Activated CD4-positive, CD25-positive, alpha-beta regulatory T cell treated with anti-CD3 and anti-CD28 coated beads, Interleukin-2, amount 50 U/mL, for 24 hours (primary cell): ENCODE measurements at places on chromosomes 6 and 20.

GRCh38 chr6:63549076-63549475 is 23.2 kb upstream of the LOC128125822 start:
- no peak for ATAC-seq

DNA sequence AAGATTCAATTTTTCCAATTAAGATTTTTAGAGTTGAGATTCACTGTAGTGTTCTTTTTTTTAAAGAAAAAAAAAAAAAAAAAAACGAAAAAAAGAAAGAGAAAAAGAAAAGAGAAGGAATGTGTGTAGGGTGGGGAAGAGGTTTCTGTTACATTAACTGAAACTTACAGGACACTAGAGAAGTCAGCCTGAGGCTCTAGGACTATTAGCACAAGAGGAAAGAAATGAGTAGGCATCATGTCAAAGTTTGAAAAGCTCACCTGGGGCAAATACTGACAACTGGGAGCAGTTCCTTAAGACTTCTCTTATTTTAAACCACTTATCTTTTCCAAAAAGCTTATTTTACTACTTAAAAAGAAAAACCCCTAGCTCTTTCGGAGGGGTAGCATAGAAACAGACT is 185.9 kb downstream of the DST start:
- no peak for ATAC-seq

GRCh38 chr6:158662954-158663624 is 13.2 kb downstream of the SYTL3 start:
- ATAC-seq = no peak

DNA sequence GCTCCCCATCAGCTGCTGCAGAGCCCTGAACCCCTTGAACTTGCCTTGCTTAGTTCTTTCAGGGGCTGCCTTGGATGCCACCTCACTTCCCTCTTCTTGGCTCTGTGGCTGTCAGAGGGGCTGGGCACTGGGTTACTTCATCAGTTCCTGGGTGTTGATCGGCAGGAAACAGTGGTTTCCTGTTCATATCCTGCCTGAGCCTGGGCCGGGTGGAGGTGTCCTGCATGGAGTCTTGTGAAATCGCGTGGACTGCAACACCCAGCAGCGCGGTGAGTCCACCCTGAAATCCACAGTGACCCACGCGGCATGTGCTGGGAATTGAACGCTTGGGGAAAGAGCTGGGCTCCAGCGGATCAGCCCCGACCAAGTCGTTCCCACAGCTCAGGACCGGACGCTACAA is 97.5 kb downstream of the CDH26 start:
- ATAC-seq = peak; percentile 48

- ATAC-seq = peak; percentile 22
These were observed 28.4 kb downstream of the MAP3K5 start for GRCh38 chr6:136763716-136764516.

DNA sequence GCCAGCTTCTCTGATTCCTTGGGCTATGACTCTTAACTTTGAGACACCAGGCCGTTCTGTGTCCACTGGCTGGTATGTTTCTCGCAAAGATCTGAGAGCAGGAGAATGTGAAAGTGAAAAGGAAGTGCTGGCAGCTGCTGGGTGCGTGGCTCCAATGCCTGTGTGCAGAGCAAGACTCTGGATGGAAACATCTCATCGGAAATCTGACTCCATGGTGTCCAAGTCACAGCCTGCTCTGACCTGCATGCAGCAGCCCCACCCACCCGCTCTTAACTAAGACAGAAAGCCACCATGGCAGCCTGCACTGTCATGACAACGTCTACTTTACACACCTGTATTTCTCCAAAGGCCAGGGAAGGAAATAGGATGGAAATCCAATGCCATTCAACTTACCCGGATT is 66.3 kb upstream of the MPC1 start:
- no peak for ATAC-seq

- no peak for ATAC-seq
These were observed 78.9 kb downstream of the GINS1 start for GRCh38 chr20:25486377-25486776.

- peak; percentile 79 for ATAC-seq
These were observed 17.8 kb upstream of the TAGAP start for GRCh38 chr6:159062564-159062945.

DNA sequence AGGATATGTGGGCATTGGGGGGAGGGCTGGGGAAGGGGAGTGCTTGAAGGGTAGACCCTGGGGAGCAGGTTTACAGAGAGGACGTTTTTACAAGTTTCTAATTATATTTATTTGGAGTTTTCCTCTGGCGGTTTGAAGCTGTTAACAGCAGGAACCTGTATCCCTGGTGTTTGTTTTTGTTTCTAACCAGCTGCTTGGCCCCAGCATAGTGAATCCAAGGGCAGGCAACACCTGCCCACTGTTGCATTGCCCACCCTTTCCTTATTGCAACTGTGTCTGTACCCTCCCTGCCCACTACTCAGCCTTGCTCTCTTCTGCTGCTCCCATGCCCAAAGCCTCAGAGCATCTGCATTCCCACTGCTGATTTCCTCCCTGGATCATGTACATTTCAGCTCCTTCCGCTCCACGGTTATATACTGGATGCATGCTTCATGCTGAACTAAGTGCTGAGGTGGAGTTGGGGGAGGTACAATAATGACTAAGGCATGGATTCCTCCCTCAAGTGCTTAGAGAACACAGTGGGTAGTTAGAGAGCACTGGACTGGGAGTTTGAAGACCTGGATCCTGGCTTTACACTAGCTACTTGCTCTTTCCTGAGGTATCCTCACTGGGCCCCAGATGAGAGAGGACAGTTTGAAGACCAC is 6.0 kb downstream of the SCUBE3 start:
- no peak for ATAC-seq

- no peak for ATAC-seq
These were observed 329.8 kb upstream of the SOX4 start for GRCh38 chr6:21263531-21264287.

DNA sequence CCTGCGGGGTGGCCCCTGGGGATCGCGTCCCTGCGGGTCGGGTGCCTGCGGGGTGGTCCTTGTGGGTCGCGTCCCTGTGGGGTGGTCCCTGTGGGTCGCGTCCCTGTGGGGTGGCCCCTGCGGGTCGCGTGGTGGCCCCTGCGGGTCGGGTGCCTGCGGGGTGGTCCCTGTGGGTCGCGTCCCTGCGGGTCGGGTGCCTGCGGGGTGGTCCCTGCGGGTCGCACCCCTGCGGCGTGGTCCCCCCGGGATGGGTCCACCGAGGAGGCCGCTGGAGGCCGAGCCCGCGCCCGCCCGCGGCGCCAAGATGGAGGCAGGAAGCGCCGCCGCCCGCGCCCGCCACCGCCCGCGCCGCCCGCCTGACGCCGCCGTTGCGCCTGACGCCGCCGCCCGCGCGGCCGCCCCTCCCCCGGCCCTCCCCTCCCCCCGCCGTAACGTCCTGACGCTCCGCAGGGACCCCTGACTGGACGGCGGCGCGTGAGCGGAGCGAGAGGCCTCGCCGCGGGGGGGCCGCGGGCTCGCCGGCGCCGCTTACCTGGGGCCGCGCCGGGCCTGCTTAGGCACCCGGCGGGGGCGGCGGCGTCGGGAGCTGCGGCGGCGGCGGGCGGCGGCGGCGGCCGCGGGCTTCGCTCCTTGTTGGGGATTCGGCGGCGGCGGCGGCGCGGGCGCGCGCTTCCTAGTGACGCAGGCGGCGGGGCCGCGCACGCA is at the start of gene GMEB2:
GMEB2 (minus strand) TSS at position 678 of the 705 bp plus-strand sequence. CDS start 7,704 bp downstream, outside the sequence.
- ATAC-seq = peak; percentile 57

DNA sequence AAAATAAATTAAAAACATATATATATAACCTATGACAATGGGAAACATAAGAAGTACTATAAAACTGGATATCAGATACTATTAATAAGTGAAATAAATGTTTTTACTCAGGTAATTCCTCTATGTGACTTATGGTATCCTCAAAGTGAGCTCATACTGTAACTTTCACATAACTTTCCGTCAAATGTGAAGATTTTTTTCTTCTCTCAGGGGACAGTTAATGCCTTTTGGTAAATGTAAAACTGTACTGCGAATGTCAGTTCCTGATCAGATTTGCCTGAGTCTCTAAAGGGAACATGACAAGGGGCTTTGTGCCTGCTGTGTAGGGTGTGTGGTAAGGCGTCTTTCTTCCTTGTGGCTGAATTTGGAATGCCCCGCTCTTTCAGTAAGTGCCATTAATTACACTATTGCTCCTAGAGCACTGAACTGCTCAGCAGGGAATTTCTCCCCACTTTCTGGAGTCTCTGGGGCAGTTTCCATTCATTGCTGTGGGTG is 271.8 kb downstream of the PRL start:
- ATAC-seq = no peak

DNA sequence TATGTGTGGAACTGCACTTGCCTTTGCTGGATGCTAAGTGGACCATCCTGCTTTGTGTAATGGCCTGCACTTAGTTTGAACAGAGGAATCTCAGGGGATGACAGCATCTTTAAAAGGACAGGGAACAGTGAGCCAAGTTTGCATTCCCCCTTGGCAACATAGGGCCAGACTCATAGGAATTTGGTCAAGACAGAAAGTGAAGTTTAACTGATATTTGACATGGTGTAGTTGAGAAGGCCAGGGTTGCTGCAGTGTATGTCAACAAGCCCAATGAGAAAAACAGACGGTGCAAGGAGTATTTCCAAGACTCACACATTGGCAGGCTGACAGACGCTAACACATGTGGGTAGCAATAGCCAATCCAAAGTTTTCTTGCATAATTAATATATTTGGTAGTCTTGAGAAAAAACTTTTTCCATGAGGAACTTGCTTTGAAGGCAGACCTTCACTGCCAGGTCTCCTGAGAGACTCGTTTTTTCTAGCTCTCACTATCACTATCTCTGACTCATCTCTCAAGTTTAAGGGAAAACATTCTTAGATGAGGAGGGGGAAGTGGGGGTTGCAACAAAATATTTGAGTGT is 213.8 kb downstream of the IBTK start:
- ATAC-seq = no peak

GRCh38 chr6:3422435-3423070 is 34.3 kb downstream of the SLC22A23 start:
- ATAC-seq = no peak

- ATAC-seq = no peak
These were observed 42.0 kb upstream of the OGFRL1 start for GRCh38 chr6:71246596-71246995.

DNA sequence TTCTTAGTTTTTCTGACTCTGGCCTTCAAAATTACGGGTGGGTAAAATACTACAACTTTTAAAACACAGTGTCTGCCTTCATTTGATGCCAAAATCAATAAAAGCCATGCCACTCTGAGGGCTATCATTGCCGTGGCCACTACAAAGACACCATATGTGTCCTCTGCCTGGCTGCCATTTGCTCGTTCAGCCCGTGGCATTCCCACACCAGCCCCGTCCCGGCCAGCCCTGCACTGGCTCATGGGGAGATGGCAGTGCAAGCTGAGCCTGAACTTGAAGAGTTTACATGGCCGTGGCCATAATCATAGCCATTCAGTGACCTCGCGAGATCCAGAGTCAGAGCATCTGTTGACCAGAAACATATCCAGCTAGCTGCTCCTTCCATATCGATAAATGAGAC is 79.2 kb downstream of the SMOC2 start:
- ATAC-seq = no peak
